ENCODE measurements at places on chromosomes 1 and 21.

DNA sequence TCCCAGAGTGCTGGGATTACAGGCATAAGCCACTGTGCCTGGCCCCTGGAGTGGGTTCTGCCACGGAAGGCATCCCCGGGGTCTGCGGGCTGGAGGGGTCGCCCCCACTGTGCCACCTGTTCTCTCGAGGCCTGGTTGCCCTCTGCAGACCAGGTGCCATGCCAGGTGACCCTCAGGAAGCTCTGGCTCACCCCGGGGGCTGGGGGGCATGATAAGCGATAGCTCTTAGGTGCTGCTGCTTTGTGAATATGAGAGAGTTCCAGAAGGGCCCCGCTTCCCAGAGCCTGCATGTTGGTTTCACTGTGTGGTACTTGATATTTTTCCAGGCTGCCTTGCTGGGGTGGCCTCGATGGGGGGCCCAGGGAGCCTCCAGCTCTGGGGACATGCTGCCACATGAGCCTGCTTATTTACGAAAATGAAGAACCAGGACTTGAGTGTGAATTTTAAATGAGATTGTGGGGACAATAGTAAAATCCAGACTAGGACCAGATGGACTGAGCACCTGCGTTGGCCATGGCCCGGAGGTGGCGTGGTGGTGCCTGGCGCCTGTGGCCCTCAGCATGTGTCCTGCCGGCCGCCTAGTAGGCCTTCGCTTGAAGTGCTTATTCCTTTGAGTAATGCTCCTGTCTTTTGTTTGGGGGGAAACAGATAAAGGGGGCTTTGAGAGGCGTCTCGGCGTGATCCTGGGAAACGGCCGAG, 7.3 kb downstream of the SKI start:
- no peak for DNase-seq

DNA sequence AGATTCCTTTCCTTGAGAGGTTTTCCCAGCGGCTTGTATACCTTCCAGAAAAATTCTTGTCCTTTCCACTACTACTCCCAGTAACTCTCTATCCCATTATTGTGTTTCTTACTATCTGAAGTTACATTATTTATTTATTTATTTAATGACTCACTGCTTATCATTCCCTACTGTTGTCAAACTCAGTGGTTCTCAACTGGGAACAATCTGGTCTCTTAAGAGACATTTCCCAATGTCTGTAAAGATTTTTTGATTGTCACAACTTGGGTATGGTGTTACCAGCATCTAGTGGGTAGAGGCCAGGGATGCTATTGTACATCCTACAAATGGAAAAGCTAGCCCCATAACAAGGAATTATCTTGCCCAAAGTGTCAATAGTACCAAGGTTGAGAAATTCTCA, 771.5 kb upstream of the ADGRL2 start:
- no peak for DNase-seq

GRCh38 chr1:55197099-55197498, 18.1 kb downstream of the USP24 start:
- no peak for DNase-seq

- DNase-seq, result no peak
These were observed 605.8 kb upstream of the CAMK1G start for GRCh38 chr1:208977638-208978256.

- no peak for DNase-seq
These were observed 581.7 kb downstream of the MRPL39 start for GRCh38 chr21:25025596-25025995.

DNA sequence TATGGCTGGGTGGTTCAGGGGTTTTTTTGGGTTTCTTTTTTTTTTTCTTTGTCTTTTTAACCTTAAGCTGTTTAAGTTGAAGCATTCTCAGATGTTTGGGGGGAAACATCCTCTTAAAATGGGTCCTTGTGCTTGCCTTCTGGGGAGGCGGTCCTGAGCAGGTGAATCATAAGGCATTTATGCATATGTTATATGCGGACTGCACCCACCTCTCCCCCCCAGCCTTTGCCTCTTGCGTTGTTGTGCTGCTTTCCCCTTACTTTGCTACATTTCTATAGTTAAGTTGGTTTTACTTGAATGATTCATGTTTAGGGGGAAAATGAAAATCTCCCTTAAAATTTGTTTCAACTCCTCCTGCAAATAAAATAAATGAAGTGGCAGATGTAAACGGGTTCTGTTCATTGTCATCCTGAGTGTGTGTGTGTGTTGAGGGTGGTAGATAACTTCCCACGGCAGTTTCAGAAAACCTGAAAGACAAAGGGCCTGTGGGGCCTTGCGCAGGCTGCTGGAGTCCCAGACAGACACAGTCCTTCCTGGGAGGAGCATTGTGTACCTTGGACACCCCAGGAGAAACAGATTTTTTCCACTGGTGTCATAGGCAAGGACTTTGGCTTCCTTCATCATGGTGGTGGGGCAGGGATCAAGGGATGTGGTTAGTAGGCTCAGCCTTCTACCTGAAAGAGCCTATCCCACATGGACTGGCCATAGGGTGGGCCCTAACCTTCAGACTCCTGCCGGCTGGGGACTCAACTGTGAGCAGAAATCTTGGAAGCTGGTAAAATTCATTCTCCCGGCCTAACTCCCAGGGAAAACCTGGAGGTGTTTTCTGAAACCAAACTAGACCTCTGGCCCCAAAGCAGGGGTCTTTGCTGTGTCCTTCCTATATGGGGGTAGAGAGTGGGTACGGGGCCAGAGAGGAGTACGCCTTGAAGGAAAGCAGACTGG, 926 bp upstream of the SH3D21 start:
- no peak for DNase-seq

- DNase-seq, result no peak
These were observed 78.9 kb downstream of the RAP1GAP start for GRCh38 chr1:21590126-21590880.

DNA sequence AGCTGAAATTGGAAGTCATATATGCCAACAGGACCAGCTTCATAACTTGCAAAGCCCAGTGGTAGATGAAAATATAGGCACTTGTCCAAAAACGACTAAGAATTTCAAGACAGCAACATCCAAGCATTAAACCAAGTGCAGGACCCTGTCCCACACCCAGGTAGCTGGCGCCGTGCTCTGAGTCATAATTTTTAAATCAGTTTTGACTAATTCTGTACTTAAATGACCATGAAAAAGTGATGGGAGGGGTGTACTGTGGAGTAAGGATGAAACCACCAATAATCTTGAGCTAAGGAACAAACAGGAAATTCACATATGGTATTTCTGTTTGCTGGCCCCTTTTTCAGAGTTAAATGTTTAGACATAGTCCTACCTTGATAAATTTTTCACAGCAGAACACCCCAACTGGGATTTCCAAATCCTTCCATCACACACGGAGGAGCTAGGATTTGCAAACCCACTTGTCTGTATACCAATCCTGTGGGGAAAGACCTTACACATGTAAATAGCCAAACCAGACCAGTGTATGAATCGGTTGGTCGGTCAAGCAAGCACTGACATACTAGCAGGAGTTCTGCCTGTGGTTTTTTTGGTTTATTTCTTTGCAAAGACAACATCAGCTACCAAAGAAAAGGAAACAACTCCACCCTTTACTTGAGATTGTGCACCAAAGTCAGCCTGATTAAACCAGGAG, 235.7 kb upstream of the RAB4A start:
- DNase-seq, result no peak

DNA sequence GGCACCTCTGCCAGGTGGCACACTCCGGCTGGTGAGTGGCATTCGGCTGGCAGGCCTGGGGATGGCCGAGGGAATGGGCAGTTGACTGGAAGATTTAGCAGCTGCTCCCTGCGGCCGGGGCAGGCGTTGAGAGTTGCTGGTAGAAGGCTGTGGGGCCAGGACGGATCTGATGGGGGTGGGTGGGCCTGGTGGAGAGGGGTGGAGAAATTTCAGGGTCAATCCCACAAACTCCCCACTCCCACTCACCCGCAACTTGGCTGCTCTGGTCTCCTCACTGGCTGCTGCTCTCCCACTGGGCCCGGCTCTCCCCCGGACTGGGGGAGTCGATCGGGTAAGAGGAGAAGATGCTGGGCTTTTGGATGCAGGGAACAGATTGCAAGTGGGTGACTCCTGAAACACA, 2.1 kb downstream of the PSRC1 start:
- no peak for DNase-seq

DNA sequence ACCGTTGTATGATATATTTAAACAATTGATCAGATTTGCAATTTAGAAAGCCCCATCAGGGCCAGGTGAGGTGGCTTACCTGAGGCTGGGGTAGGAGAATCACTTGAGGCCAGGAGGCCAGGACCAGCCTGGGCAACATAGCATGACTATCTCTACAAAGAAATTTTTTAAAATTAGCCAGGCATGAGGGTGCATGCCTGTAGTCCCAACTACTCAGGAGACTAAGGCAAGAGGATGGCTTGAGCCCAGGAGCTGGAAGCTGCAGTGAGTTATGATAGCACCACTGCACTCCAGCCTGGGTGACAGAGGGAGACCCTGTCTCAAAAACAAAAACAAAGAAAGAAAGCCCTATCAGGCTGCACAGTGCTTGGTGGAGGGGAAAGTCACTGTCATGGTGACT, 159.9 kb upstream of the RAB4A start:
- DNase-seq, result no peak

- no peak for DNase-seq
These were observed 256.9 kb downstream of the PTBP2 start for GRCh38 chr1:96978444-96978843.

- DNase-seq, result no peak
These were observed 35.5 kb downstream of the MFSD2A start for GRCh38 chr1:39990428-39990827.

GRCh38 chr1:114510274-114511031, 550 bp downstream of the TRIM33 start:
- peak; percentile 22 for DNase-seq

- peak; percentile 33 for DNase-seq
These were observed 3.3 kb downstream of the KLHL21 start for GRCh38 chr1:6599141-6599975.

DNA sequence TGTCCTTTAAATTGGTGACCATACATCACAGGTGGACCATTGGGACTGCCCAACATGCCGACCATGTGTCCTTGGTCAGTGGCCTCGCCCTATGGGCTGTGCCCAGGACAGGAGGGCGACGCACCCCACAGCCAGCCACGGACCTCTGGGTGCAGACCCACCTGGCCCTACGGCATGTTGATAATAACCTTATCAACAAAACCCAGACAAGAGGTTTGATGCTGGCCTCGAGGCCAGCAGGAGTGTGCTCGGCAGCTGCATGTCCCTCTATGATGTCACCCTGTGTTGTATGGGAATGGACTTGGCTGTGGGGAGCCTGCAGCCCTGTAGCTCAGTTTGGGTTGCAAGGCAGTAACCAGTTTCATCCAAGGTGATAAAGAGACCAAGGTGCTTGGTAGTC, 32.1 kb downstream of the SLC37A1 start:
- DNase-seq, result no peak

DNA sequence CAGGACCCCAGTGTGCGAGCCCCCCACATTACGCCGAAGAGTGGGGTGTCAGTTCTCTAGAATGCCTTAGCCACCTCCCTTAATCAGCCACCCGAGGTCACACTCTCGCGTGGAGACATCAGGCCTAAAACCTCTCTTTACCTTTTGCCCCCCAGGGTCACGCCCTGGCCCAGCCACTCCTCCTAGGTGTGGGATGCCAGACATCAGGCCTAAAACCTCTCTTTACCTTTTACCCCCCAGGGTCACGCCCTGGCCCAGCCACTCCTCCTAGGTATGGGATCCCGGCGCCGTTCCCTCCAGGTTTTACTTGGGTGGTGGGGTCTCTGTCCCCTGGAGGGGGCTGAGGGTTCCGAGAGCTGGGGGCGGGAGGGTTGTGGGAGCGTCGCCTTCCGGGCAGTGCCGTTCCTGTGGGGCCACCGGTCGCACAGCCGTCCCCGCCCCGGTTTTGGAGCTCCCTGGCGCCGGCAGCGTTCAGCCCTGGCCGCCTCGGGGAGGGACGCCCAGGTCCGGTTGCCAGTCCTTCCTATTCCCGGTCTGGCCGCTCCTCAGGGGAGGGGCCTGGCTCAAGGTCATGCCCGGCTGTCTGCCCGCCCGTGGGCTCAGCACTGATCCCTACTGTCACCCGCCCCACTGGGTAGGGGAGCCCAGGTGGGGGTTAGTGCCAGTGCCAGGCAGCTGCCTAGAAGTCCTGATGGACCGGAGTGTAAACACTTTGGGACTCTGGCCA, 882 bp downstream of the VPS13D start:
- DNase-seq, result no peak

DNA sequence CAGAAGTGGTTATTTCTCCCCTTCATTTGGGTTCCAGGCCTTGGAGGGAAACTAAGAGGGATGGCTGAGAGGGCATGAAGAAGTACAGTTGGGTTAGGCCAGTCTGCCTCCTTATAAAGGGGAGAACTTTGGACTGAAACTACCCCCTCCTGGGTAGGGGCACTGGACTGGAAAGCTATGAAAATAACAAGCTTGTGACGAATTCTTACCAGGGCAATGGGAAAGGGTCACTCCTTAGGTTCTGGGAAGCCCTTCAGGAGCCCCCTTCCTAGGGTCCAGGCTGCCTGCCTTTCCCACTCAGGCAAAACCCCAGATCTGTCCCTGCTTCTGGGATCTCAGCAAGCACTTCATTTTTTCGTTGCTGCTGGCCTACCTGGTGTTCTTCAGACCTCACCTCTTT, 9.8 kb upstream of the P3R3URF start:
- DNase-seq, result no peak

- DNase-seq, result no peak
These were observed 44.3 kb downstream of the ZNF644 start for GRCh38 chr1:90977522-90977921.

GRCh38 chr1:94580367-94581115, 39.0 kb upstream of the F3 start:
- no peak for DNase-seq

- DNase-seq, result no peak
These were observed 39.7 kb downstream of the PCNT start for GRCh38 chr21:46363698-46364097.

- DNase-seq, result no peak
These were observed 32.5 kb downstream of the PADI2 start for GRCh38 chr1:17086751-17087150.

DNA sequence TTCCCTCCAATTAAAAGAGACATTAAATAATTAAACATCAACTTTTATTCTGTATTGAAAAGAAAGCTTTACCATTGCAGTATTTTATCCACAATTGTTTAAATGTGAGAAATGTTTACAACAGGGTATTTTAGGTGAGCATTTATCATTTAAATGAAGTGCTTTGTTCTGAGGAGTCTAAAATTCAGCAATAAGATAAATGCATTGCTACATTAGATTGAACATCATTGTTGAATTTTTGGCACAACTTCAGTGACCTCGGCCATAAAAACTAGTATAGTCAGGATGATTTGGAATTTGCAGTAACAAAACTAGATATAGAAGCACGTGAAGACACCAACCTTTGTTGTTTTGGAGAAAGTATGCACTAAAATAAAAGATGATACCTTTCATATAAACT, 692.9 kb downstream of the USP25 start:
- no peak for DNase-seq

DNA sequence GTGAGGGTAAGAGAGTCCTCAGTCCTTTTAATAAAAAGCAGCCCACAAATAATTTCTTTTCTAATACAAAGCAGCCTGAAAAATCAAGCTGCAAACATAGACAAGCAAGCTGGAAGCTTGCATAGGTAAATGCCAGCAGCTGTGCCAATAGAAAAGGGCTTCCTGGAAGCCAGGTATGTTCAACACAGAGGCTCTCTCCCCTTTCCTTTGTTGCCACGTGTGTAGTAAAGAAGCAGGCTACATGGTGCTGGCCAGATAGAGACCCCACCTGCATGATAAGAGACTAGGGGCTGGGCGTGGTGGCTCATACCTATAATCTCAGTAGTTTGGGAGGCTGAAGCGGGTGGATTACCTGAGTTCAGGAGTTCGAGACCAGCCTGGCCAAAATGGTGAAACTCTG, 50.1 kb upstream of the ERRFI1 start:
- DNase-seq, result no peak

GRCh38 chr1:206559672-206559995, 52.3 kb downstream of the RASSF5 start:
- no peak for DNase-seq

GRCh38 chr1:177333936-177334595, 163.3 kb downstream of the BRINP2 start:
- no peak for DNase-seq

All from stimulated activated CD4-positive, alpha-beta T cell treated with anti-CD3 and anti-CD28 coated beads, TNF-alpha, amount 100 ng/mL, for 1 hour (primary cell).